ENCODE measurements at places on chromosomes 2 and 18.

DNA sequence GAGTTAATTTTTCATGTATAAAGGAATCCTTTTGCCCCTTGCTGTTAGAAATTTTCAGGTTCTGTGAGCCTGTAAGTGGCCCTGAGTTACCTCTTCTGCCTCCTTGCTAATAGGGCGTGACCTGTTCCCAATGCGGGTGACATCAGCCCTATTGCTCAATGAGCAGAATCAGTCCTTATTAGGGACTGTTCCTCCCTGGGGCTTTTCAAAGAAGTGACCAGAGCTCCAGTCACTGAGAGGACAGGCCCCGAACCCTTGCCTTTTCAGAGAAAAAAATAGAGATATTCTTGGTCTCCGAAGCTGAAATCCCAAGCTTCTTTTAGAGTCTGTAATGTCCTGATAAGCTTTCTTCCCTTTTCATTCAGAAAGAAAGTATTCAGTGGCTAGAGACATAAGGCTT, 8.2 kb upstream of the APOB start:
- peak; percentile 76 for DNase-seq

DNA sequence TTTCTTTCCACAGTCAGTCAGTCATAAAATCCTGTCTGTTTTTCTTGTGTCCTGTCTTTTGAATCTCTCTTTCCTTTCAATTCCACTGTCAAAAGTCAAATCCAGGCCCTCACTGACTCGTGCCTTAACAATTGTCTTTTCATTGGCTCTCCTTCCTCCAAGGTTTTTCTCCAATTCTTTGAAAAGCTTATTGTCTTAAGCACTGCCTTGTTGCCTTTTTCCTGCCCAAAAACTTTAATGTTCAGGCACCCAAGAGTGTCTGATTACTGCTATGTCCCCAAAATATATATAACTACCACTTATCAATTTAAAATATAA, 13.9 kb upstream of the SULT1C4 start:
- no peak for DNase-seq

DNA sequence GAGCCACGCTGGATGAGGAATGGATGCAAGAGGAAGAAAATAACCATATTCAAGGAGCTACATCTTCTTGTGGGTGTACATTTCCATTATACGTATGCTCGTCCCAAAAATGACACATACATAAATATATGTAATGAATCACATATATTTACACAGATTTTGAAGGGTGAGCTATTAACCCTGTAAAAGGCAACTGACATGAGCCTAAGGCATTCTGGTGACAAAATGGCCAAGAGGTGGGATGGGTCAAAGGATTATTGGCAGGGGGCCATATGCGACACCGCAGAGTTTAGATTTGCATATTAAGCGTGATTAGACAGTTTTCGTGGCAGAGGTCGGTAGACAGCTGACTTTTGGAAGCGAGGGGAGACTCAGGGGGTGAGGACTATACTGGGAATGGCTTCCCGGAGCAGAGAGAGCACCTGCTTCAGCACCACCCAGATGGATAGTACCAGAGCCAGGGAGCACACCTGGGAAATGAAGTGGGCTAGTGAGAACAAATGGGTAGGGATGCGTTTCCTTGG, 431 bp upstream of the CNRIP1 start:
- DNase-seq: peak; percentile 60

DNA sequence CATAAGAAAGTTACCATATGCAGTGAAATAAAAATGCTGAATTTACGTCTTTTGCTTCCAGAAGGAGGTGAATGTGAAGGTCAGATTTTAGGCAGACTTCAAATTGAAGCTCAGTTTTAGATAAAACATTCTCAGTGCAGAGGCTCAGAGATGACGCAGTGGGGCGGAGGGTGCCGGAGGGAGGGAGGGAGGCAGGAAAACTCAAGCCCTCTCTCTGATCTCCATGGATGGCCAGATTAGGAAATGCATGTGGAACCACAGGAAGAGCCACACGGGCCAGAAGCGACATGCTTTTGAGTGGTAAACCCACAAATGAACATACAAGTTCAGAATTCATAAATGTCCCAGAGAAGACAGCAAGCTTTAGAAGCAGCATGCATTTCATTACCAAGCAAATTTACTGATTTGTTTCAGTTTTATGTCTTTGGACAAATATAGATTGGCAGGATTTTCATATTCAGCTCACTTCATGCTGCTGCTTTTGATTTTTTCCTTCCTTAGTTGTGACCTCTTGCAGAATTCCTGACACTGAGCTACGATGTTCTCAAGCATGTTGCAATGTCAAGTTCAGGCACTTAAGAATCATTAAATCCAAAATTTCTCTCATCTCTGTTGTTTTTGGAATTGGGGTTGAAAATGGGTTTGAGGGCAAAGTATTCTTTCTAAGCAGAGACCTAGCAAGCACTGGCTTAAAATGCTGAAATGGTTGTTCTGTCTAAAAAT, 29.7 kb upstream of the APCDD1 start:
- DNase-seq: no peak

- no peak for DNase-seq
Measured at GRCh38 chr2:201777869-201778268, 2.9 kb downstream of the ALS2 start.

DNA sequence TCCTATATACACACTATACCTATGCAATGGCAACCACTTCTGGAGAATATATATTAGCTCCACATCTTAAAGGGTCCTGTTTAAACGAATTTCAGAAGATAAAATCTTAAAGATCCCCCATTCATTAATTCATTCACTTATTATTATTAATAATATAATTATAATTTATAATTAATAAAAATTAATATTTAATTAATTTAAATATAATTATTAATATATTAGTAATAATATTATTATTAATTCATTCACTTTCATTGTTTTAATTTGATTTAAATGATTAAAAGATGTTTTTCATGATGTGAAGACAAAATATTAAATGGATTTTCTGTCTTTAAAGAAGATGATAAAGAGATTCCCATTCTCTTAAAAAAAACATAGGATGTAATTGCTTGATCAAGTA, 21.1 kb downstream of the NFU1 start:
- DNase-seq: no peak

DNA sequence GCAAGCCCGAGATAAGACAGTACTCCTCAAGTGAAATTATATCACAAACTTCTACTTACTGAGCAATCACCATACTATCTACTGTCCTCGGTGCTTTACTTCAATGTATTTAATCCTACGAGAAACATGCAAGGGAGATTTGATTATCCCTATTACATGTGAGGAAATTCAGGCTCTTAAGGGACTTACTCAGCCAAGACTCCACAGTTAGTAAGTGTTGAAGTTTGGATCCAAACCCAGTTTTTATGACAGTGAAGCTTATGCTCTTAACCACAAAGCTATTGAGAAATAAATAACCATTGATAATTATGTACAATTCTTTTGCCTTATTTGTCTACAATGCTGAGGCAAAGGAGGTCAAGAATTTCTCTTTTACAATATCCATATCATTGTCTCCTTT, 672.9 kb upstream of the ACVR2A start:
- DNase-seq: no peak

- no peak for DNase-seq
Measured at GRCh38 chr2:201348758-201349157, 8.4 kb downstream of the FLACC1 start.

DNA sequence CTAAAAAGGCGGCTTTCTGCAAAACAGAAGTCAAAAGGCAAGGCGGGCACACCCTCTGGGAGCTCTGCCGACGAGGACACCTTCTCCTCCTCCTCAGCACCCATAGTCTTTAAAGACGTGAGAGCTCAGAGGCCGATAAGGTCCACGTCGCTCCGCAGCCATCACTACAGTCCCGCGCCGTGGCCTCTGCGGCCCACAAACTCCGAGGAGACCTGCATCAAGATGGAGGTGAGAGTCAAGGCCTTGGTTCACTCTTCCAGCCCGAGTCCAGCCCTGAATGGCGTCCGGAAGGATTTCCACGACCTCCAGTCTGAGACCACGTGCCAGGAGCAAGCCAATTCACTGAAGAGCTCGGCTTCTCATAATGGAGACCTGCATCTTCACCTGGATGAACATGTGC, 36.1 kb downstream of the SOCS6 start:
- DNase-seq: no peak

- DNase-seq: no peak
Measured at GRCh38 chr2:191050640-191050987, 36.6 kb upstream of the STAT1 start.

DNA sequence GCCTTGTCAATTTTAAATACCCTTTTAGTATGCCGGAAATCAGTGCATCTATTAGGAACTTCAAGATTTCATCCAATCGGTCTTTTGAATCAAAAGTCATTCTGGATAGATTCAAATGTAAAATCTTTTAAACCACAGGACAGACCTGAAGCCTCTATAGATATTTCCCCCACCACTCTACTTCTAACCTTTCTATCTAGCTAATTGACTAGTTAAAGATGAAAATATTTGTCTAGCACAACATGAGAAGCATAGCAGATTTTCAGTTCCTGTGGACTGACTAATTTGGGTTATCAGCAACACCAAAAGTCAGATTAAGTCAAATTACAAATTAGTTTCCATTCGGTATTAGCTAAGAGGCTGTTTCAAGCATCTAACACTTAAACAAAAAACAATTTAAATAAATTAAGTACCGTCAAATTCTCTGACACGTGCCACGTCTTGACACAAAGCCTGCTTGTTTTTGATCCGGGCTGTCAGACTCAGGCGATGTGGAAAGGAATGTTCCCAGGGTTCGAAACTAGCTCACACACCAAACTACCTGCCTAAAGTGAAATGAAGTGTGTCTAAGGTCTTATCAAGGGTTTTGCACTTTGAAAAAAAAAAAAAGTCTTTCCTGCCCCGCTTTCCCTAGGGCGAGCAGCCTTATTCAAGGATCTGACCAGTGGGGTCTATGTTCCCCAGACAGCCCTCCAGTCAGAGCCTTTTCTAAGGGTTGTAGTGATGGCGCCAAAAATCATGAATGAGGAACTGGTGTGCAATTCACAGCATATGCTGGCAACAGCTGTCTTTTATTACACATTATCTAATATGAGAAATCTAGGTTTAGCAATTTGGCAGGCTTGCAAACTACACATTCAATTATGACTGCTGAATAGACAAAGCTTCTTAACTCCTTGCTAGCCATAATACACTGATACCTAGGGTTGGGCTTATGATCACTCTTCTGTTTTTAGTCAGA, 4.7 kb downstream of the CYTIP start:
- no peak for DNase-seq

GRCh38 chr2:40127146-40127545, 324.7 kb downstream of the SLC8A1 start:
- DNase-seq: no peak

GRCh38 chr2:42102024-42102590, 54.3 kb downstream of the PKDCC start:
- DNase-seq: peak; percentile 94

DNA sequence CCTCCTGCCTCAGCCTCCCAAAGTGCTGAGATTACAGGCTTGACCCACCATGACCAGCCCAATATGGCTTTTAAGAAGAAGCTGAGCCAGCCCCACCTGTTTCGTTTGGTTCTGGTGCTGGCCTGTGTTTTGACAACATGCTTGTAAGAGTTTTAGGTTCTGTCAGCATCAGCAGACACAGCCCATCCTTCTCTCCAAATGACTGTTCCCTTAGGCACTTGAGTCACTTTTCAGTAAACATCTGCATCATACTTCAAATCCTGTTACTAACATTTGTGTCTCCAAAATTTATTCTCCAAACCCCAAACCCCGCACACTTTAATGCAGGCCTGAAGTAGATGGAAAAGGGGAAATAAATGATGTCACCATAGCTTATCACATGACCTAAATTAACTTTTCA, 1118.5 kb downstream of the TSN start:
- no peak for DNase-seq

DNA sequence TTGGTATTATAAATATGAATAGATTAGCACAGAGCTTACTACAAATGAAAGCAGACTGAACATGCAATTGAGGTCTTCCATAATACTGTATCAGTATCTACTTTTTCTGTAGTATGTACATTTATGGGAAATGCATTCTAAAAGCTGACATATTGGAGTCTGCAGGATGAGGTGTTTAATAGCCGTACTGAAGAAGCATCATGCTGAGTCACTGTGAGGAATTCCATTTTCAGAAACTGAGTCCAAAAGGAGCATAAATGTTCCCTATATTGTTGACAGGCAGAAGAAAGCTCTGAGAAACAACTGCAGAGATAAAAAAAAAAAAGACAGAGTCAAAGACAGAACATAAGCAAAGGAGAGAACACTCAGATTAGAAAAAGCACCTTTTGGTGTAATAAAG, 366.7 kb upstream of the SPHKAP start:
- DNase-seq: no peak

DNA sequence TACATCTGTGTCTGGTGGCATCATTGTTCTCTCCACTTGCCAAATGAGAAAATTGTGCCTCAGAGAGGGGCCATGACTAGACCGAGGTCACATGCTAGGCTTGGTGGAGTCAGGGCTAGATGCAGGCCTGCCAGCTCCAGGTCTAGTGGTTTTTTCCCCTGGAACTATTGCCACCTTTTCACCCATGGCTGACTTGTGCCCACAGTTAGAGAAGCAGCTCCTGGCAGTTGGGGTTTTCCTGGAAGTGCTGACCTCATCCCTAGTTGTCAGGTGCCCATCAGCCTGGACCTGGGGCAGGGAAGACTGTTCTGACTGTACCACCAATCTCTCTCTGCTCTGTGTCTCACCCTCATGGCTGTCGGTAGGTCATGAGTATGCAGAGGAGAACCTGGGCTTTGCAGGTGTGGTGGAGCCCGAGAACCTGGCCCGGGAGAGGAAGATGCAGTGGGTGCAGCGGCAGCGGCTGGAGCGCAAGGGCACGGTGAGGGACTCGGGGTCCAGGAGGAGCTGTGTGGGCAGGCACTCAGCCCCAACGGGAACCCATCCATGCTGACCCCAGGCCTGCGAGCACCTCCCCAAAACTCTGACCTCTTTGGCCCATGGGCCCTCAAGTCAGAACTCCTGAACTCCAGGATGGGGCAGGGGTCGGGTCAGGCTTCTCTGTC, 12.4 kb upstream of the CATIP start:
- DNase-seq: no peak

GRCh38 chr18:77815666-77816338, 566.2 kb downstream of the GALR1 start:
- DNase-seq: no peak

- no peak for DNase-seq
Measured at GRCh38 chr18:62898359-62898758, 183.0 kb downstream of the PHLPP1 start.
